ENCODE measurements at places on chromosomes 7 and 10.

DNA sequence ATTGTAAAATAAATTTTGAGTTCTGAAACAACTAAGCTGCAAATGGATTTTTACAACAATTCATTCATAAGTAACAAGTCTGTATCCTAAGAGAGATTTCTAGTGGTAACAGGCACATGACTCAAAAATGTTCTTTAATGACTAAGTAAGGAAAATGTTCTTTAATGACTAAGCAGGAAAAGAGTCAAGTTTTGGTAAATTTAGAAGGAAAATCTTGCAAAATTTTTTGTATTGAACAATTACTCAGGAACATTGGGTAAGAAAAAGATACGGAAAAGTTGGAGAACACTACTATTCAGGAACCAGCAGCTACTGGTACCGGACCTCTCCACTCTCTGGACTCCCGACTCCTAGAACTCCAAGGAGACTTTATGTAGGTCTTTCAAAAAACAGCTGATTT lies 33.5 kb downstream of the HYCC1 start:
- DNase-seq: no peak

- DNase-seq: no peak
Measured at GRCh38 chr10:71081229-71081560, 131.2 kb upstream of the UNC5B start.

GRCh38 chr7:139731802-139732470 lies 45.9 kb downstream of the HIPK2 start:
- peak; percentile 16 for DNase-seq

DNA sequence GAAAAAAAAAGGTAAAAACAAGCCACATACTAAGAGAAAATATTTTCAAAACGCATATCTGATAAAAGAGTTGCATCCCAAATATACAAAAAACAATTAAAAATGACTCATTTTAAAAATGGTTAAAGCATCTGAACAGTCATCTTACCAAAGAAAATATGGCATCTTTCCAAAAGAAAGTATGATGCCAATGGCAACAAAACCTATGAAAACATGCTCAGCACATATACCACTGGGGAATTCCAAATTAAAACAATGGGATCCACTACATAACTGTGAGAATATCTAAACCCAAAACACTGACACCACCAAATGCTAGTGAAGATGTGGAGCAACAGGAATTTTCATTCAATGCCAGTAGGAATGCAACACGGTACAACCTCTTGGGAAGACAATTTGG lies 39.3 kb downstream of the VSTM2A start:
- DNase-seq: no peak

DNA sequence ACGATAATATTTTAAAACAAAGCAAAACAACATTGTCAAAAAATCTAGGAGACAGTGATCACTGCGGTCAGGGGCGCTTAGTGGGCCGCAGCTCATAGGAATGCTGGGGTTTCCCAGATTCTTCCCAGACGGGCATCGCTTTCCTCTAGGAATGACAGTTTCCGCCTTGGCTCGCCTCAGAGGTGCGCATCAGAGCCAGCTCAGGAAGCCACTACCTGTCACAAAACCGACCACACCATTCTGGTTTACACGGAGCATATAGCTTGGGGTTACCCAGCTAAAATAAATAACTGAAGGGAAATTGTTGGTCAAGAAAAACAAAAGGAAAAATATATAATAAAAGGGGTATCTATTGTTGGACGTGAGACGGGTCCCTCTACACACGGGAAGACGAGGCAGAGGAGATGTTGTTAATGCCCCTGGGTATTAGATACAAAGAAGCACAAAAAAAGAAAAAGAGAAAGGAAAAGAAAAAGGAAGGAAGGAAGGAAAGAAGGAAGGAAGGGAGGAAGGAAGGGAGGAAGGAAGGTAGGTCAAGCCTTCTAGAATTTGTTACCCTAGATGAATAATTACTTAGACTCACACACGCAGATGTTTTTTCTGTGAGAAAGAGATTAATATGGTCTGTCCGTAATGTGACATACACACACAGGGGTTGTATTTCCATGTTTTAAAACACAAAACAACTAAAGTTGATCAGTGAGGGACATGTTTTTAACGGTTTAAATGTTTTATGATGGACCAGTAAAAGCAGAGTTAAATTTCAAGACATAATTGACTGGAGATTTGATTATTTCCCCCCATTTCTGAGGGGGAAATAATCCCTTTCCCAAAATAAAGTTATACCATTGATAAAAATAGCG lies 292.4 kb upstream of the NFE2L3 start:
- no peak for DNase-seq

- DNase-seq: no peak
Measured at GRCh38 chr7:116832692-116833091, 29.7 kb upstream of the CAPZA2 start.

- no peak for DNase-seq
Measured at GRCh38 chr10:100736809-100737354, 8.5 kb upstream of the PAX2 start.

- no peak for DNase-seq
Measured at GRCh38 chr10:19041171-19041570, 7.4 kb upstream of the MALRD1 start.

GRCh38 chr7:106652909-106653308 lies 8.0 kb downstream of the CCDC71L start:
- DNase-seq: no peak

GRCh38 chr7:55540226-55540858 lies 32.0 kb downstream of the VOPP1 start:
- no peak for DNase-seq

- no peak for DNase-seq
Measured at GRCh38 chr10:94174838-94175237, 181.1 kb downstream of the PLCE1 start.

Data from T47D (cell line).